ENCODE measurements at places on chromosomes 2 and 18. TPM values are rescaled to one million over a fixed set of nuclear protein-coding genes. Genes with fewer than 3 reads are reported as not detected.

DNA sequence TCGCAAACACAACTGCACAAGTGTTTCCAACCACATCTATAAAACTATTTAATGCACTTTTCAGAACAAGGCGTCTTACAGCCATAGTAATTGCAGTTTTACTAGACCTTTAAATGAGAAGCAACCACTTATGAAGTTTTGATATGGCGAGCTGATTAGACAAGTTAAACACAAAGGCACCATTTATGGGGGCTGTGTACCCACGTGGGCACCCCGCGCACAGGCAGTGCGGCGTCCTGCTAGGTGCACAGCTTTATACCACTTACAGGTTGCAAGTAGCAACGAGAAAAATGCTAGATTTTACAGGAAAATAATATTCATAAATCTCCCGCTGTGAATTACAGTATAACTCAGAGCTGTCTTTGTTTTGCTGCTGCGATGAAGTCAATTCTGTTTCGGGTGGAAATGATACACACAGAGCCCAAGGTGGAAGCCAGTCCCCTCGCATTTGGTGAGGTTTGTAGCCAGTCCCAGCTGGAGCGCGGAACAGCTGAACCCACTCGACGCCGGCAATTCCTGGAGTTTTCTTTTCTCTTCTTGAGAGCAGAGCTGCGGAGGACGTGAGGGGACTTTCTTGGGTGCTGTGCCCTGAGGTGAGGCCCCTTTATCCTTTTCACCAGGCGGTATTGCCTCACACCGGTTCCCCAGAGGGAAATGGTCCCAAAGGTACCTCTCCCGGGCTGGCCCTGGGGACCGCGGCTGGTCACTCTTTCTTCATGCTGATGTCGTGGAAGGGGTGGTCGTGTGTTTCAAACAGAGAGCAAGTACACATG is 76.7 kb downstream of the PTGR3 start:
- no peaks in the 10 kb centered on the region for H3K4me1 ChIP-seq
- DNase-seq, result peak; percentile 30
- H3K27me3 ChIP-seq, result no peaks in the 10 kb centered on the region
- no peak overlapping the region for H3K27ac ChIP-seq

- no peaks in the 10 kb centered on the region for H3K4me1 ChIP-seq
- no peaks in the 10 kb centered on the region for H3K27me3 ChIP-seq
Measured at GRCh38 chr2:99414566-99414965, 75.3 kb downstream of the REV1 start.

DNA sequence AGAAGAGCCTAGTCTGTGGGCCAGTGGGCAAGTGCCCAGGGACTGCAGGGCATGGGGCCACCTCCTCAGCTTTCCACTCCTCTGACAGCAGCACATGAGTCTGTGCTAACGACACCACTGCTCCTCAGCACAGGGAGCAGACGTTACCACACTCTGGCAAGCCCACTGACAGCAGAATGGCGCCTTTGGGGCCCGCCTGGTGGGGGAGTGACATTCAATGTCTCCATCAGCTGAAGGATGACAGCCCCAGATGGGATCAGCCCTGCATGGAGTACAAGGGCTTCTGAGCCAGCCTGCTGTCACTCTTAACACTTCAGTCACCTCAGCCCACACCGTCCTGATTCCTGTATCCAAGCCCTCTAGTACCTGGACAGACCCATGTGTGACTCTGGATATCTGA is 149.4 kb upstream of the SMAD2 start:
- H3K27me3 ChIP-seq, result no peaks in the 10 kb centered on the region
- no peaks in the 10 kb centered on the region for H3K4me1 ChIP-seq
- no peak overlapping the region for H3K27ac ChIP-seq
- H3K4me3 ChIP-seq, result no peak overlapping the region
- H3K36me3 ChIP-seq, result no peaks in the 10 kb centered on the region

DNA sequence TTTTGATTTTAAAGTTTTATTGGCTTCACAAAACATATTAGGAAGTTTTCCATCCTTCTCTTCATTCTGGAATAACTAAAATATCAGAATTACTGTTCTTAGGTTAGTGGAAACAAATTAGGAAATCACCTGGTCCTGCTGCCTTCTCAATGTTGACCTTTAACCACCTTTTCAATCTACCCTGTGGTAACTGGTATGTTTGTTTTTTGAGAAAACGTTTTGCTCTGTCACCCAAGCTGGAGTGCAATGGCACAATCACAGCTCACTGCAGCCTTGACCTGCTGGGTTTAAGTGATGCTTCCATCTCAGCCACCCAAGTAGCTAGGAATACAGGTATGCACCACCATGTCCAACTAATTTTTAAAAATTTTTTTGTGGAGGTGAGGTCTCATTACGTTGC is 28.4 kb downstream of the ACYP2 start:
- H3K4me1 ChIP-seq, result no peaks in the 10 kb centered on the region
- H3K27ac ChIP-seq, result no peak overlapping the region
- H3K27me3 ChIP-seq, result no peaks in the 10 kb centered on the region
- H3K4me3 ChIP-seq, result no peak overlapping the region
- no peaks in the 10 kb centered on the region for H3K36me3 ChIP-seq

GRCh38 chr2:158923180-158923594 is 45.3 kb upstream of the TANC1 start:
- H3K36me3 ChIP-seq, result no peaks in the 10 kb centered on the region
- peaks cover 8% of the 10 kb centered on the region for H3K4me1 ChIP-seq
- H3K27ac ChIP-seq, result no peak overlapping the region
- peak; percentile 65 for DNase-seq
- no peaks in the 10 kb centered on the region for H3K27me3 ChIP-seq

GRCh38 chr2:98419977-98420725 is 24.5 kb upstream of the INPP4A start:
- H3K27me3 ChIP-seq, result no peaks in the 10 kb centered on the region
- no peaks in the 10 kb centered on the region for H3K36me3 ChIP-seq
- no peak overlapping the region for H3K4me3 ChIP-seq
- H3K4me1 ChIP-seq, result no peaks in the 10 kb centered on the region

- no peaks in the 10 kb centered on the region for H3K27me3 ChIP-seq
- H3K27ac ChIP-seq, result no peak overlapping the region
- DNase-seq, result no peak
- H3K4me3 ChIP-seq, result no peak overlapping the region
Measured at GRCh38 chr2:170323743-170324142, 145.8 kb downstream of the MYO3B start.

- H3K27me3 ChIP-seq, result no peaks in the 10 kb centered on the region
- DNase-seq, result no peak
- no peak overlapping the region for H3K4me3 ChIP-seq
- H3K27ac ChIP-seq, result no peak overlapping the region
- H3K4me1 ChIP-seq, result no peaks in the 10 kb centered on the region
Measured at GRCh38 chr2:95799892-95800291, 191.7 kb downstream of the ANKRD36C start.

GRCh38 chr18:76462326-76462694 is 32.7 kb downstream of the ZNF516 start:
- peaks cover 5% of the 10 kb centered on the region for H3K4me1 ChIP-seq
- H3K4me3 ChIP-seq, result no peak overlapping the region
- H3K27ac ChIP-seq, result no peak overlapping the region
- H3K27me3 ChIP-seq, result no peaks in the 10 kb centered on the region
- DNase-seq, result peak; percentile 59
- H3K36me3 ChIP-seq, result peaks cover 12% of the 10 kb centered on the region

Gene KIF1A
- 88.9 TPM for total RNA-seq

Gene RAB27B
- 0.99 TPM for total RNA-seq

Gene DSG4
- total RNA-seq, result not detected

GRCh38 chr2:216727346-216728122 is 32.2 kb upstream of the IGFBP5 start:
- no peak overlapping the region for H3K4me3 ChIP-seq
- H3K27ac ChIP-seq, result no peak overlapping the region
- H3K4me1 ChIP-seq, result no peaks in the 10 kb centered on the region

- no peak overlapping the region for H3K27ac ChIP-seq
- no peak for DNase-seq
- H3K4me1 ChIP-seq, result no peaks in the 10 kb centered on the region
- no peak overlapping the region for H3K4me3 ChIP-seq
Measured at GRCh38 chr2:139744273-139744672, 964.1 kb upstream of the NXPH2 start.

- H3K4me3 ChIP-seq, result no peak overlapping the region
- H3K36me3 ChIP-seq, result no peaks in the 10 kb centered on the region
- no peaks in the 10 kb centered on the region for H3K27me3 ChIP-seq
- DNase-seq, result no peak
- peaks cover 4% of the 10 kb centered on the region for H3K4me1 ChIP-seq
Measured at GRCh38 chr2:149732730-149733290, 145.2 kb upstream of the MMADHC start.

- H3K27ac ChIP-seq, result no peak overlapping the region
- peaks cover 3% of the 10 kb centered on the region for H3K4me1 ChIP-seq
- H3K36me3 ChIP-seq, result no peaks in the 10 kb centered on the region
- H3K27me3 ChIP-seq, result peaks cover 26% of the 10 kb centered on the region
- no peak overlapping the region for H3K4me3 ChIP-seq
Measured at GRCh38 chr2:46493241-46493970, 14.0 kb downstream of the TMEM247 start.

- H3K27ac ChIP-seq, result no peak overlapping the region
- H3K27me3 ChIP-seq, result no peaks in the 10 kb centered on the region
- no peak overlapping the region for H3K4me3 ChIP-seq
- H3K4me1 ChIP-seq, result no peaks in the 10 kb centered on the region
Measured at GRCh38 chr2:77552956-77553355, 30.8 kb upstream of the LRRTM4 start.

Gene POTEC
- not detected for total RNA-seq

Gene TRMT61B
- 21.1 TPM for total RNA-seq

DNA sequence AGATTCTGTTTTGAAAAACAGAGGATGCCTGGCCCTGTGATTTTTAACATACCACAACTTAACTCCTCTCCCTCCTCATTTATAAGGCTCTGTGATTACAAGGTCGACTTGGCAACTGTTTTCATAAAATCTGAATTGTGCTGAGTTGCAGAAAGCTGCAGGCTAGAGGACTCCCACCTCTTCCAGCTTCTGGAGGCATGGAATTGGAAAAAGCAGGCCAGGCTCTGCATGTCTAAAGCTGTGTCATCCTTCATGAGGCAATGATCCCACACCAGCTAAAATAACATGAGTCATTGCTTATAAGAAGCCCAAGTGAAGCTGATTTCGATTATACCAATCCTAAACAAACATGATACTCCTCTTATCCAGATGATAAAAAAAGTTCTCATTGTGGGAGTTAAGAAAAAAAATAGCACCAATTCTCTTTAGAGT is 11.7 kb downstream of the ARHGAP28 start:
- no peaks in the 10 kb centered on the region for H3K27me3 ChIP-seq
- no peak overlapping the region for H3K27ac ChIP-seq
- peaks cover 42% of the 10 kb centered on the region for H3K36me3 ChIP-seq
- DNase-seq, result no peak

DNA sequence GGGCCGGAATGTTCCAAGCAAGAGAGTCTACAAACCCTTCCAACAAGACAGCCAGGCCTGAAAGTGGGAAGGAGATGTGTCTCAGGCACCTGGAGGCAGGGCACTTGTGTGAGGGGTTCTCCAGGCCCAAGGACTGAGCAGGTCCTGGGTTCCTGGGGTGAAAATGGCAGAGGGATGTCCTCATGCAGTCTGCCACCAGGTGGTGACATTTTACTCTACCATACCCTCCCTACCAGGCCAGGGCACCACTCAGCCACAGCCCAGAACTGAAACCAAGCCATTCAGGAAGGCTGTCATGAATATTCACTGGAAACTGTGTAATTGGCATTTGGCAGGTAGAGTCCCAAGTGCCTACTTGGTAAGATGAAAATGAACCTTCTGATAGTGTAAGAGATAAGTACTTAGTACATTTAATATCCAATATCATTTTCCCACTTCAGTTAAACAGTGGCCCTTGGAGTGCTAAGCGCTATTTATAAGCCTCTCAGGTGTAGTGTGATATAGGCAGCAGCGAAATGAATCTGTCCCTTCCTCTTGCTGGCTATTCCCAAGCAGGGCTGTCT is 185.1 kb downstream of the MYO5B start:
- H3K4me3 ChIP-seq, result no peak overlapping the region
- H3K27me3 ChIP-seq, result no peaks in the 10 kb centered on the region
- no peaks in the 10 kb centered on the region for H3K36me3 ChIP-seq

- no peaks in the 10 kb centered on the region for H3K27me3 ChIP-seq
- no peaks in the 10 kb centered on the region for H3K36me3 ChIP-seq
- H3K4me3 ChIP-seq, result no peak overlapping the region
- H3K4me1 ChIP-seq, result no peaks in the 10 kb centered on the region
Measured at GRCh38 chr2:106363791-106364190, 104.4 kb downstream of the RGPD3 start.

- H3K4me1 ChIP-seq, result peaks cover 3% of the 10 kb centered on the region
- peaks cover 23% of the 10 kb centered on the region for H3K36me3 ChIP-seq
- peak overlapping the region; percentile 56 for H3K4me3 ChIP-seq
- peaks cover 6% of the 10 kb centered on the region for H3K27me3 ChIP-seq
Measured at GRCh38 chr2:24566630-24567029, 75.6 kb downstream of the NCOA1 start.

DNA sequence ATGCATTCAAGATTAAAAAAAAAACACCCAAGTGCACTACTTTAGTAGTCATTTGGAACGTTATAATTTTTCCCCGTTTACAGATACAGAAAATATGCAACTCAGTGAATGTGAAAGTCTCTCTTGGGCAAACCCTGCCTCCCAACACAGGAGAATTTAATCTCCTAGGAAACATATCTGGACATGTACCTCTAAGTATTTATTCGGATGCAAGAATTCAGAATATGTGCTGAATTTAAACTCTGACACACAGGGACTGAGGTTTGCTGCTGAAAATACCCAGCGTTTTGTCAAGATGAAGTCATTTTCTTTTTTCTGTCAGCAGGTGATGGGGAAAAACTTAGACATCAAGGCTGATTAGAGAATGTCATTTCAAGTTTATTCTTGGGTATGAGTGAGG is 105.4 kb downstream of the ACKR3 start:
- no peak for DNase-seq
- H3K27me3 ChIP-seq, result no peaks in the 10 kb centered on the region
- H3K36me3 ChIP-seq, result no peaks in the 10 kb centered on the region
- H3K4me3 ChIP-seq, result no peak overlapping the region

DNA sequence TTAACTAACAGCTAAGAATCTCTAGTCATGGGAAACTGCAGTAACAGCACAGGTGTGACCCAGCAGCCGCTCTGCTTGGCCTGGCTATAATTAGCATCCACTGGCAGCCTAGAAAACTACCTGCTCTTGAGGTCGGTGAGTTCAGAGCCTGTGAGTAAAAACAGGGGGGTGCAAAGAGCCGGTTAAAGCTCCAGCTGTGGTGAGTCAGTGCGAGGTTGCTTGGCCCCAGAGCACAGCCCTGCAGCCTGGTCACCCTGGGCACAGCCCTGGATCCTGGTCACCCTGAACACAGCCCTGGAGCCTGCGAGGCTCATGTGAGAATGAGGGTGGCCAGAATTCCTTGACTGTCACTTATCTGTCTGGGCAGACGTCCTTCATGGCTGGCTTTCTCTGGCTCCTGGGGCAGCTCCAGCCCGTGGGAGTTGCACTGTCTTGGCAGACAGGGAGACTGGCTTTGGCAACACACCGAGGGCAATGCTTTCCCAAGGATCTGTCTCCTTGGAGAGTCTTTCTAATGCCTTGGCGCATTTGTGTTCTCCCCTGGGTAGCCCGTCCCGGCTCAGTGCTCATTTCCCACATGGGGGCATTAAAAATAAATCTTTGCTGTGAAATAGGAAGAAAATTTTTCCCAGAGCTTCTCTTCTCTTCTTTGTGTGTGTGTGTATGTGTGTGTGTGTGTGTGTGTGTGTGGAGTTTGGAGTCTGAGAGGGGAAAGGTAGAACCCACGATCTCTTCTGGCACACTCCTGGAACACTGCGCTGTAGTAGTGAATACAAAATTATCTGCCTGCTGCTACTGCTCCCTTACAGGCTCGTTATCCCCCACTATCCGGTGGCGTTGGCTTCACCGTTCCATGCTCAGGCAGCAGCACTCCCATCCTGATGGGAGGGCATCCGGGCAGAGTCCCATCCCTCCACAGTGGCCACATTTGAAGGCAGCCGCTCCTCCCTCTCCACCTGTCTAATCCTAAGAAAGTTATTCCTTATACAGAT is 250.2 kb upstream of the MEX3C start:
- peak; percentile 70 for DNase-seq
- no peaks in the 10 kb centered on the region for H3K27me3 ChIP-seq
- no peaks in the 10 kb centered on the region for H3K36me3 ChIP-seq
- no peak overlapping the region for H3K4me3 ChIP-seq
